ENCODE measurements at places on chromosomes 2 and 18.

DNA sequence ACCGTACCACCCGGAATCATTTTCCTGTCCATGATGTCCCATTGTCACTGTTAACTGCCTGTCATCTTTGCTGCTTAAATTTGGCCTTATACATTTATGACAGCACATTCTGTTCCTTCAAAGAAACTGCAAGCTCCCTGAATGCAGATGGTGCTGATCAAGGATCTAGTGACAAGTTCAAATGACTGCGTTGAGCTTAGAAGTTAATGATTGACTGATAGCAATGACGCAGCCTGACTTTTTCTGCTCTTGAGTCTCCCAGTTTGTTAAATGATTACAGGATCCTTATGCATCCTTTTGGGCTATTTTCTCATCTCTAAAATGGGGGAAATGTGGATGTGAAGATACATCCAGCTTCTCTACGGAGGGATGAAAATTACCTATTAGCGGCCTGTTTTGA lies 159.0 kb downstream of the DCC start:
- no peak for DNase-seq

DNA sequence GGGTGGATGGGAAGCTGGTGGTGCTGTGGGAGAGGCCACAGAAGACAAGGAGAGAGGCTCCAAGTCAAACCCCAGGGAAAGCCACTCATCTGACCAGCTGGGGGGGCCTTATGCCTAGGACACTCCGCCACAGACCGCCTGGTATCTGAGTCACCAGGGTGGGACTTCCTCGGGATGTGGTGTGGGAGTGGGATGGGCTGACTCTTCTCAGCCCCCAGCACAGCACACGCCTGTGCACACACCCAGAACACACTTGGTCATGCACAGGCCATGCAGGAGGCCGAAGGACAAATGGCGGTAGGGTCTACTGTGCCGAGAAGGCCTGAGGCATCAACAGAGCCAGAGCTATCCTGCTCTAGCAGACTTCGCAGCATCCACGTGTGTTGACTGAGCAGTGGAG lies 136.4 kb downstream of the INHBB start:
- no peak for DNase-seq

DNA sequence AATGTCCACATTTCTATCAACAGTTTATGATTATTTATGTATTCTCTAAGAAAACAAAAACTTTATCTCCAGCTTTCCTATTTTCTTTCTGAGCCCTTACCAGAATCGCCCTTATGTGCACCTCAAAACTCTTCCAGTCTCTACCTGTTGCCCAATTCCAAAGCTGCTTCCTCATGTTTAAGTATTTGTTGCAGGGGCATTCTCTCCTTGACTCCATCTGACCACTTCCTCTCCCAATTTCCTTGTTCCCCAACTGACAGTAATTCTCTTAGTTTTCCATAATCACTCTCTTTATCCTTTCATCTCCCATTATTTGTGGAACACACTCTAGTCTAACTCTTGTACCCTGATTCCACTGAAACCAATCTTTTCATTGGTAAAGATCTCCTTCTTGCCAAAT lies 105.4 kb upstream of the RBBP8 start:
- DNase-seq, result no peak

GRCh38 chr2:7057865-7058400 lies 140.7 kb downstream of the RNF144A start:
- no peak for DNase-seq

- DNase-seq, result no peak
Observed at GRCh38 chr18:31490387-31490786, 7.6 kb upstream of the DSG2 start.

DNA sequence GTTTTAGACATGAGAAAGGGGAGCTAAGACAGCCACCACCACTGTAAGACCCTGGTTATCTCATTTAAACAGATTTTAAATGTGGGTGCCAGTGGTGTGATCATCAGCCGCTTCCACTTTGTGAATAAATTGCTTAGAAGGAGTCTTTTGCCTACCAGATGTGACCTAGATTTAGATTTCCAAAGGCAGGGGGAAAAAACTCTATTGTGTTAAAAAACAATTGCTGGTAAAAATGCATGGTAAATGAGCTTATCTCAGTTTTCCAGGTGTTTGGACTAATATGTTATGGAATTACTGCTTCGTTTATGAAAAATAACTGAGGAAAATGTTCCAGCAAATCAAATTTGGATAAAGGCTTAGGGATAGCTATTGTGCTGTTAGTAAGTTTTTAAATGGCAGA lies 466.3 kb upstream of the RAB12 start:
- no peak for DNase-seq

GRCh38 chr2:237235383-237236095 lies 149.8 kb downstream of the COPS8 start:
- DNase-seq, result no peak

GRCh38 chr2:45992021-45992740 lies 305.0 kb upstream of the EPAS1 start:
- no peak for DNase-seq

DNA sequence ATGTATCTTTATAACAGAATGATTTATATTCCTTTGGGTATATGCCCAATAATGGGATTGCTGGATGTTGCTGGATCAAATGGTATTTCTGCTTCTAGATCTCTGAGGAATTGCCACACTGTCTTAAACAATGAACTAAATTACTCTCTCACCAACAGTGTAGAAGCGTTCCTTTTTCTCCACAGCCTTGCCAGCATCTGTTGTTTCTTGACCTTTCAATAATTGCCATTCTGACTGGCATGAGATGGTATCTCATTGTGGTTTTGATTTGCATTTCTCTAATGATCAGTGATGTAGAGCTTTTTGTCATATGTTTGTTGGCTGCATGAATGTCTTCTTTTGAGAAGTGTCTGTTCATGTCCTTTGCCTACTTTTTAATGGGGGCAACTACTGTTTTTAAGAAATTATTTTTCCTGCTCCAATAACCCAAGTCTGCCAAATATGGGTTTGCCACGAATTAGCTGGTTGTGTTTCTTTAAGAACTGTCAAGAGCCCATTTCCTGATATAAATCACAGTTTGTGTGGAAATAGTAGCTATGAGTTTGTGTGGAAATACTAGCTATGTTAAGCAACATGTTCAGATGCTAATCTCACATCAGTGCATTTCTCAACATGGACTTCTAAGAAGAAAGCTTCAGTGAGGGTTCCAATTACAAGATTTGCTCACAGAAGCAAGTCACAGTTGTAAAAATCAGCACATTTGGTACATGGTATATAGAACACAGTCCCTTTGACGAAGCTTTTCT lies 259.4 kb downstream of the ANAPC1 start:
- DNase-seq, result no peak

GRCh38 chr18:47113796-47114540 lies 36.3 kb downstream of the HDHD2 start:
- DNase-seq, result no peak

DNA sequence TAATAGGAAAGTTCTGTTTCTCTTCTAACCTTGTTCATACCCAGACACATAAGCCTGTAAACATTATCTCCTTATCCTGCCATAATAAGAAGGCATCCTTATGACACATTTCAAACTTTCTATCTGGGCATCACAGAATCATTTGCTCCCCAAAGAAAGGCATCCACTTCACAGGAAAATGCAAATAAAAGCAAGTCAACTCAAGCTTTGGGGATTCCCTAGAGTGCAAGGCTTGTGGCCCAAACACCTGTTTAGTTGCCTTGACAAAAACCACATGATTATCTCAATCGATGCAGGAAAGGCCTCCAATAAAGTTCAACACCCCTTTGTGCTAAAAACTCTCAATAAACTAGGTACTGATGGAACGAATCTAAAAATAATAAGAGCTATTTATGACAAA lies 195.7 kb upstream of the GALNT5 start:
- no peak for DNase-seq

GRCh38 chr2:150389447-150389846 lies 98.0 kb downstream of the RND3 start:
- no peak for DNase-seq

DNA sequence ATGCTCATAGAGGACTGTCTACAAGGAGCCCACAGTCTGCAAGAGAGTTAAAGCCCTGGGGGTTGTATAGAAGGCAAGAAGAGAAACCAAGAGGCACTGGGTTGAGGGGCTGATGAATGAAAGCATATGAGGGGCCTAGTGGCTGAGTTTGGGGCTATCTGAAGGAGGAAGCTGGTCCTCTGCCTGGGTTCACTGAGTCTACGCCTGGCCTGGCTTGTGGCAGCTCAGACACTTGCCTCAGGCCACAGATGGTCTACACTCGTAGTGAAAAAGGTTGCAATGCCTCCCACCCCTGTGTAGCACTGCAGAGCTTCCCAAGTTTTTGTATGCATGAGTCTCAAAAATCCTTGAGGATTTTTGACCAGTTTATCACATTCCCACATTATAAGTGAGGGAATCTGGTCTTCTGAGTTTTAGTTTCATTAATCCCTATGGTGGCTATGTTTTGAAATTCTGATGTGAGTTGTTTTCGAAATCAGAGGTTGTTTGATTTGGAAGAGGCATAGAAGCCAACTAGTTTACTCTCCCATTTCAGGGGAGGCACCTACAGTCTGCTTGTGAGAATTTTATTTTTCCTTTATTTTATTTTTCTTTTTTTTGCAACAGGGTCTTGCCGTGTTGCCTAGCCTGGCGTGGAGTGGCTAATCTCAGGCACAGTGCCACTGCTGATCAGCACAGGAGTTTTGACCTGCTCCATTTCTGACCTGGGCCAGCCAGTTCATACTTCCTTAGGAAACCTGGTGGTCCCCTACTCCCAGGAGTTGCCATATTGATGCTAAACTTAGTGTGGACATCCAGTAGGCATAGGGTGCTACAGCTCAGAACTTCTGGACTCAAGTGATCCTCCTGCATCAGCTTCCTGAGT lies 10.0 kb downstream of the MYCN start:
- DNase-seq, result no peak

DNA sequence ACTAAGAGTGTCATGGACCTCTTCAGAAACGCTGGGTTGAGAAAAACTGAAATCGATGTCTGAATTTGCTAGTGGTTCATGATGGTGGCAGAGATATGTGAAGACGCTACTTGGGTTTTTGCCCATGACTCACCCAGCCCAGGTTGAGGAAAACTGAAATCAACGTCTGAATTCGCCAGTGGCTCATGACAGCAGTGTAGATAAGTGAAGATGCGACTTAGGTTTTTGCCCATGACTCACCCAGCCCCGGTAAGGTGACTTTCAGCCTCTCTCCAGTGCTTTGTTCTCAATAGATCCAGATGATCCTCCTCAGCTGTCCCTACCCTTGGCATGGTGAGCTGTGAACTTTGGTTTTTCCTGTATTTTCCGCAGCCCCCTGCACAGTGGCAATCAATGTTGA lies 105.3 kb upstream of the SIX3 start:
- no peak for DNase-seq

- DNase-seq, result no peak
Observed at GRCh38 chr2:27155069-27155520, 6.3 kb downstream of the TCF23 start.

DNA sequence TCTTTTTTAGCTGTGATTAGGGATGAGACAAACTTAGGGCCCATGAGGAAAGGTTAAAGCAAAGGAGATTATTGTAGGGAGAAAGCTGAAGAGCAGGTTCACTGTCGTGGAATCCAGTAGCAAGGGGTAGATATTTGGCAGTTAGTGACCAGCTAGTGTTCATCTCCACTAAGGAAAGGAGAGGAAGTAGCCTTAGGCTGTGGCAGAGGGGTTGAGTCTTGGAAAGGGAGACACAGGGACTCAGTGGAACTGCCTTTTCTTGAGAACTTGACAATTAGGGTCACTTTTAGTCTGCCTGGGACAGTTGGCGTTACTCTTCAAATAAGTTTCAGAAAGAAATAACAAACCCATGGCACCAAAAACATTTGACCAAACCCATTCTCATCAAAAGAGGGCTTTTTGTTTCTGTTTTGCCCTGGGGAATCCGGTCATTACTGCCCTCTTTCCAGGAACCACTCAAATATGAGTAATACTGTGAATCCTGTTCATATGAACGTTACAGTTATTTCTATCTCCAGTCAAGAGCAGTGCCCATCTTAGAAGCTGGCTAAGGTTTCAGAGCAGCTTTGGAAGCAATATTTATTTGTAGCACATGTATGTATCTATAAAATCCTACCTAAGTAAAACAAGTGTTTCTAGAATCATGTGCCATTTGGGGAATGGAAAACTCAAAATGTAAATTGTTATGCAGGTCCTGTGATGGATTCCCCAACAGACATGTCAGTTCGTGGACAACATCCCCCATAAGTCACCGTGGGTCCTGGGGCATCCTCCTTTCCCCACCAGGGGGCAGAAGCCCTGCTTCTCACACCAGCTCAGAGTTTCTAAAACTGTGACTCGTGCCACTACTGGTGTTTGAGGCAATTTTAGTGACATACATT lies 77.3 kb upstream of the PHLPP1 start:
- DNase-seq, result peak; percentile 26

- no peak for DNase-seq
Observed at GRCh38 chr2:198587240-198587639, 782.8 kb downstream of the PLCL1 start.

GRCh38 chr18:77131652-77132368 lies 773 bp downstream of the MBP start:
- no peak for DNase-seq

- no peak for DNase-seq
Observed at GRCh38 chr2:16739778-16740581, 74.3 kb upstream of the CYRIA start.

DNA sequence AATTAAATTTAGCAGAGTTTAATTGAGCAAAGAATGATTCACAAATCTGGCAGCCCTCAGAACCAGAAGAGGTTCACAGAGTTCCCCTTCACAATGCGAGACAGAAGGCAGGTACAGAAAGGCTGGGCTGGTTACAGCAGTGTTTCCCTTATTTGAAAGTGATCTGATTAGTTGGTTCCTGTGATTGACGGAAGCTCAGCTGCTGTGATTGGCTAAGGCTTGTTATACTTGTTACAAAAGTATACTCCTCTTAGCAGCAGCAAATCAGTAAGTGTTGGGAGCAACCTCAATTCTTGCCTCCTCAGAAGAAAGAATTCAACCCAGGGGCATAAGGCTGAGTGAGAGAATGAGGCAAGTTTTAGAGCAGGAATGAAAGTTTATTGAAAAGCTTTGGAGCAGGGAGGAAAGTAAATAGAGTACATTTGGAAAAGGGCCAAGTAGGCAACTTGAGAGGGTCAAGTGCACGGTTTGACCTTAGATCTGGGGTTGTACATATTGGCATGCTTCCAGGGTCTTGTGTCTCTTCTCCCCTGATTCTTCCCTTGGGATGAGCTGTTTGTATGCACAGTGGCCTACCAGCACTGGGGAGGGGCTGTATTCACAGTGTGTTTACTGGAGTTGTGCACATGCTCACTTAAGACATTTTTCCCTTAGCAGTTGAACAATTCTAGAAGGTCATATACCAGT lies 431.8 kb upstream of the RAB12 start:
- no peak for DNase-seq

GRCh38 chr2:101500860-101501259 lies 25.9 kb upstream of the RFX8 start:
- DNase-seq, result no peak
